Foreskin fibroblast (primary cell): ENCODE measurements at places on chromosomes 16 and 17.

- DNase-seq = peak; percentile 92
Measured at GRCh38 chr16:82699711-82700495, 73.1 kb downstream of the CDH13 start.

DNA sequence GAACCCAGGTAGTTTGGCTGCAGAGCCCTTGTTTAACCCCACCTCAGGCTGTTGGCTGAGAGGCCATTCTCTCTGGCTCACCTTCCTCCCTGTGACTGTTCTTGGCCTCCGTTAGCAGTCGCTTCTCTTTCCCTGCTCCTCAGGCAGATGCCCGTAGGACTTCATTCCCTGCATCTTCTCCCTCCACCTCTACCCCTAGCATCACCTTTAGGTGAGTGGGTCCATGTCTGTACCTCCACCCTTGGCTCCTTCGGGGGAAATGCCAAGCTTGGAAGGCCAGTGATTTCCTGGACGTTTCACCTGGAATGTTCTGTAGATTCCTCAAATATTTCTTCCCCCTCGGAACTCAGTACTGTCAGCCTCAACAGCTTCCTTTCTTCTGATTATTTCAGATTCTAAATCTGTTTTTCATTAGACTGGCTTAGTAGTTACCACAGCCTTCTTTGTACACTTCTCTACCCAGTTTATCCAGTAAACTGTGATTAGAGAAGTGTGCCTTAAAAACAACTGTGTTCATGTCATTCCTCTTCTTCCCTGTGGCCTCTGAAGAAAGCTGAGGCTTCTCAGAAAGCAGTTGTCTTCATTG lies 227.9 kb downstream of the MSI2 start:
- DNase-seq = peak; percentile 20

- no peak for DNase-seq
Measured at GRCh38 chr16:53840456-53840855, 136.5 kb downstream of the FTO start.

DNA sequence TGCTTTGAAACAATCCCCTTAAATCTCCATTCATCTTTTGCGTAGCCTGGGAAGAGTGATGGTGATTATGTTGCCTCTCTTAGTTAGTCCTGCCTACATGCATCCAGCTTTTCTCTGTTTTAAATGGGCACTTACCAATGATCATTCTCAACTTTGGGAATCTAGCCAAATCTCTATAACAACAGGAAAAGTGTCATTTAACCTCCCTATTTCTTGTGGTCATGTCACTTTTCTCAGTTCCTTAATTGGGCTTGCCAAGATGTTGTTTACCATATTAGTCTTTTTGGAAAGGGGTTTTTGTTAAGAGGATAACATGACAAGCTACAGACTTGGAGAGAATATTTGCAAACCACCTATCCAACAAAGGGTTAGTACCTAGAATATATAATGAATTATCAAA lies 15.6 kb upstream of the CLEC10A start:
- DNase-seq = no peak

GRCh38 chr17:73533781-73534180 lies 110.5 kb downstream of the SDK2 start:
- DNase-seq = no peak

DNA sequence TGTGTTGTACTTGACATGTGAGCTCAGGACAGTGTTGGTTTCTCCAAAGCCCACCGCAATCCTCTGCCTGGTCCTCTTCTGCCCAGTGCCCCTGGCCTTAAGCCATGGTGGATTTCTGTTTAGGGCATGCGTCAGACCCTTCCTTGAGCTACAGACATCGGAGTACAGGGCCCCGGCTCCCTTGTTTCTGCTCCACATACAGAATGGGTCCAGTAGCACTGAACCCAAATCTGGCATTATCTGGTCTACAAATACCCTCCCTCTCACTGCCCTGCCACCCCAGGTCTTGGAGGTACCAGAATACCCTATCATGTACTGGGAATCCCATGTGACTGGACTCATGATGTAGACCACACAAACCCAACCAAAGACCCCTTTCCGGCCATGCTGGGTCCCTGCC lies 27.4 kb upstream of the ZNHIT3 start:
- no peak for DNase-seq
